NCI-H345 (cell line): ENCODE measurements at places on chromosomes 3 and 15.

GRCh38 chr3:117751651-117752050 lies 1042.1 kb downstream of the TUSC7 start:
- no peak for DNase-seq

DNA sequence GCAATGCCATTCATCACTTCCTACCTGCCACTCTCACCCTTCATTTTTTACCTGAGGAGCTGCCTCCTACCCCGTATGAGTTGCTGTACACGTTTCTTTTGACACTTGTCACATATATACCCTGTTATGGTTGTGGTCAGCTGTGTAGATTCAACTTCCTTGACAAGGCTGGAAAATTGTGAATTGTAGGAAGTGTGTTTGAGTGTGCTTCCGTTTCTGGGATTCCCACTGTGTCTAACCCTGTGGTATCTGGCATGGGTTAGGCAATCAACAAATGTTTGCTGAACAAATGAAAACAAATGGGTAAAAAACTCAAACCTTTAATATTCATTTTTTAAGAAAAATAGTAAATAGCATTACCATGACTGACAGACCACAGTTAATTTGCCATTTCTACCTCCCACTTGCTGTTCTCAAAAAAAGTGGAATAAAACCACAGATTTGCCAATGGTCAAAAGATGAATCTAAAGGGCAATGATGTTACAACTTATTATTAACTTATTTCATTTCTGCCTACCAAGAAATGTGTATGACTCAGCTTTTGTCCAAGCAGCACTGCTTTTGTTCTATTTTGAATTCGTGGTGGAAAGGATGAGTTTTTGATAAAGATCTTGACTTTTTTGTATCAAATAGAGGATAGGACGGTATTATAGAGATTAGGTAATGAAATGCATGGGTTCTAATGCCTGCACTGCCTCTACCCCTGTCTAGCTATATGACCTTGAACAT lies 404.6 kb downstream of the LPP start:
- no peak for DNase-seq

- no peak for DNase-seq
Observed at GRCh38 chr15:94000606-94001005, 230.8 kb upstream of the MCTP2 start.

GRCh38 chr15:93479715-93480114 lies 390.7 kb upstream of the RGMA start:
- no peak for DNase-seq

- no peak for DNase-seq
Observed at GRCh38 chr3:123353850-123354233, 95.0 kb downstream of the ADCY5 start.

GRCh38 chr3:105747060-105747541 lies 121.7 kb downstream of the CBLB start:
- DNase-seq, result no peak

DNA sequence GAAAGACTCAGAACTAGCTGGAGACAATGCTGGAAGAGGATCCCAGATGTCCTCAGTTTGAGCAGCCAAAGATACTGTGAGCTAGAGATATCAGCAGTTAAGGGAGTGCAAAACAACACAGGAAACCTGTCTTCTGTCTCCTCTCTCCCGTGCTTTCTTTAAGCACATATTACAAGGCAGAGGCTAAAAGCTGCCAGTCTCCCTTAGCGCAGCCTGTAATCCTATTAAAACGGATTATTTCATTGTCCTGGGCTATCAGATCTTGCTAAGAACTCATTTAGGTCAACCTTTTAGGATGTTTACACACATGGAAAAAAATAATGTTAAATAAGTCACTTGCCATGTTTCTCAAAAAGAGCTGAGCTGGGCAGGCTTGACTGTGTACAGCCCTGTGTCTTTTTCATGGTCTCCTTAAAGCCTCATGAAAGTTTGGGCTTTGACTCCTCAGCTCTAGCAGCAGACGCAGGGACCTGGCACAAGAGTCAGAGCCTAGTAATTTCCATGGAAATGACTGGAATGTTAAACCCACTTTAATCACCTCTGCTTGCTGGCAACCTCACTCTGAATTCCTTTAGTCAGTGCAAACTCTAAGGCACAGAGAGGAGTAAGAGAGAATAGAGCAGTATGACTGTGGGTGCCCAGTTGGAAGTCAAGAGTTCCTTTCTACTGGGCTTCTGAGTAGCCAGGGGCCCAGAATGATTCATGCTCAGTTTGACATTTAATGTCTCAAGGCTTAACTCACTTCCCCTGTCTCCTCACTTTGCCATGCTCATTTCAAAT lies 491.9 kb downstream of the NTRK3 start:
- DNase-seq, result no peak

GRCh38 chr3:142778541-142778940 lies 54.7 kb downstream of the TRPC1 start:
- DNase-seq, result no peak

DNA sequence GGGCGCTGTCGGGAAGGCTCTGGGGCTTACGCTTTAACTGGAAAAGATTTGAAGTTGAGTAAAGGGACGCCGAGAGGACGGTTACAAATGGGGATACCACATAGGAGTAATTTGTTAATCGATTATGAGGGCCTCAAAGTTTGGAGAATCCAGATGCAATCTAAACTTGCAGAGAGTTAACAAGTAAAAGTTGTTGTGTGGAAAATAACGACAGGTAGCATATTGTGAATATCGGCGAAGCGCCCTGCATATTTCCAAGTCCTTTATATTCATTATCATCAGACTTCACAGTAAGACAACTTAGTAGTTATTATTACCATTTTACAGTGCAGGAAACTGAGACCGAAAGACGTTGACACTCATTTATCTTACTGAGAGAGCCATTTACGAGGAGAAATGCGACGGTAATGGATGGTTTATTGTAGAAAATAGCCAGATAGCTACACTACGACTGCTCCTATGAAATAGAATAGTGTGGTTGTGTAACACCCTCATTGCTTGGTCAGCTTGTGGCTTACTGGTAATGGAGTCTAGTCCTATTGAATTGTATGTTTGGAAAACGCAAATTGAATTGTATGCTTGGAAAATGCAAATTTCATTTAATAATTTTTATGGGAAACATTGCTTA lies 700 bp downstream of the MKRN2 start:
- no peak for DNase-seq

GRCh38 chr3:196528639-196529233 lies 13.6 kb upstream of the SMCO1 start:
- DNase-seq, result peak; percentile 87

GRCh38 chr15:74182131-74182530 lies 8.6 kb downstream of the ISLR start:
- DNase-seq, result no peak

GRCh38 chr3:71858503-71859122 lies 73.7 kb upstream of the PROK2 start:
- DNase-seq, result no peak

DNA sequence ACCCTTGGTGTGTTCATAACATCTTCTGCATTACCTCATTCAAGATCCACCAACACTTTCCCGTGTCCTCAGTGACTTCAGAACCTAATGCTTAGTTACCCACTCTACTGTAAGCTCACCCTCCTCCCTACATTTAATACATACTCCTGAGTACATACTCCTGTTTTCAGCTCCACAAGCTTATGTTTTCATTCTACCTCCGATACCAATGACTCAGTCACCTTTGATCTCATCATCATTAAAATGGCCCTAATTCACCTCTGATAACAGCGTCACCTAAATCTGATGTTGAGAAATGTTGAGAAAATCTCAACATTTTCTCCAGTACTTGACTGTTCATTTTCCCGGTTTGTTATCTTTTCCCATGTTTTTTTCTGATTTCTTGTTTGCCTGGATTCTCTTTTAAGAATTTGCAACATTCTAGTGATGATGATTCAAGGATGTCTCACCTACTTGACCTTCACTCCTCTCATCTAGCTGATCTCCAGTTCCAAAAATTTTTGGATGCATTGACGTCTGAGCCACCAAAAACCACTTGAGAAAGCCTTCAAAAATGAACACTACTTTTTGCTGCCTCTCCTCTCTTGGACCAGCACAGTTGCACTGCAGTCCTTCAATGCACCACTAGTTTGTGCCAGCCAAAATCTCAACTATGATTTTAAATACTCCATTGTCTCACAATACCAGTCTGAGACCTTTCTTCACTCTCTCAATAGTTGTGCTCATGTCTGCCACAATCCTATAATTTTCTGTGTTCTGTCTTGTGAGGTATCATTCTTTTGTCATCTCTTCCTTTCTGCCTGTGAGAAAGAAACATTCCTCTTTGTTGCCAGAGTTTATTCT lies 220.7 kb upstream of the SEMA6D start:
- no peak for DNase-seq

DNA sequence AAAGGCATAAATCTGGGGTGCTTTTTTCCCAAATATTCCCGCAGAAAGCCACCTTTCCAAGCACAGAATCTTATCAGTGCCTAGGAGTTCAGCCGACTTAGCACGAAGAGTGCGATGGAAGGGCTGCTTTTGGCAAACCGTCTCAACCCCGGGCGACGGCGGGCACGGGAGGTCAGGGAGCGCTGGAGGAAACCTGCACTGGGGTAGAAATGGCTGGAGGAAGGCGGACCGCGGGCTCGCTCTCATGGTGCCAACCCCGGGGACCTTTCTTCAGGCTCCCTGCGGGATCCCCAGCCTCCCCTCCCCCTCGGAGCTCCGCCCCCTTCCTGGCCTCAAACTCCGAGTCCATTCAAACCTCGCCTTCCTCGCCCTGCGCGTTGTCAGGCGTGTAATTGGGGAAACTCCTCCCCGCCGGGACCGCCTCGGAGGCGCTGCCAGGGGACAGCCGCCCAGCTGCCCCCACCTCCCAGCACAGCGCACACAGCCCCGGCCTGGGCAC lies at the start of gene GABRG3:
Gene GABRG3, plus strand, starts transcription at position 470 of the 499 bp plus-strand sequence.
- peak; percentile 73 for DNase-seq

DNA sequence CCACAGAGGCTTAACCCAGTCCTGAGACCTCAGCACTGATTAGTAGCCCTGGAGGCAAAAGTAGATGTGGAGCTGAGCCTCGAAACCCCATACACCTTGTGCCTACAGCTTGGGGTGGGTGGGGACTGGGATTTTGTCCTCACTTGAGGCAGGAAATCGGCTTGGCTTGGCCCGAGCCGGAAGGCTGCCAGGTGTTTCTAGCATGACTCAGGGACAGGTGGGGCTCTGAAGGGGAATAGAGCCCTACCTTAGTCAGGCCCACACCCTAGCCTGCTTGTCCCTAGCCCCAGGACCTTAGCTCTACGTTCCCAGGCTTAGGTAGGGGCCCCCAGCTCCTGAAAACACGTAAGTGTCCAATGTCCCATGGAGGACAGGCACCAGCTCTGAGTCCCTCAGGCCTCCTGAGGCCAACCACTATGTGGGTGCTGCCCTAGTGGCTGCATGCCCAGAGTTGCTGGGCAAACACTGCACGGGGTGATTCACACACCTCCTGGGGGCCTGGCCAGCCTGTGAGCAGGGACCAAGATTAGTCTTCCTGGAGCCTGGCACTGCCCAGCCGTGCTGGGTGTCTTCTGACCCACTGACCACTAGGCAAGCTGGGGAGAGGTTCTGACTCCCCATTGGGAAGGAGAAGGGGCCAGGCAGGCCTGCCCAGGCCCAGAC lies 3.1 kb downstream of the MST1R start:
- DNase-seq, result no peak

GRCh38 chr3:11716573-11717290 lies 73.0 kb upstream of the VGLL4 start:
- no peak for DNase-seq

DNA sequence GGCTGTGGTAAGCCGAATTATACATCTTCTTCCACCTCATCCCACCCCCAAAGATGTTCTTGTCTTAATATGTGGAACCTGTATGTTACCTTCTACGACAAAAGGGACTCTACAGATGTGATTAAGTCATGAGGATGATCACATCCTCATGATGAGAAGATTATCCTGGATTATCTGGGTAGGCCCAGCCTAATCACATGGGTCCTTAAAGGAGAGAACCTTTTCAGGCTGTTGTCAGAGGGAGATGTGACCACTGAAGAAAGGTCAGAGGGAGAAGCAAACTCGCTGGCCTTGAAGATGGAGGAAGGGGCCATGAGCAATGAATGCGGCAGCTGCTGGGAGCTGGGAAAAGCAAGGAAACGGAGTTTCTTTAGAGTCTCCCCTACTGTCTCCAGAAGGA lies 12.9 kb upstream of the SCG3 start:
- no peak for DNase-seq

- DNase-seq, result no peak
Observed at GRCh38 chr15:60964527-60964926, 264.6 kb downstream of the RORA start.

- no peak for DNase-seq
Observed at GRCh38 chr3:7400360-7400759, 539.4 kb downstream of the GRM7 start.

DNA sequence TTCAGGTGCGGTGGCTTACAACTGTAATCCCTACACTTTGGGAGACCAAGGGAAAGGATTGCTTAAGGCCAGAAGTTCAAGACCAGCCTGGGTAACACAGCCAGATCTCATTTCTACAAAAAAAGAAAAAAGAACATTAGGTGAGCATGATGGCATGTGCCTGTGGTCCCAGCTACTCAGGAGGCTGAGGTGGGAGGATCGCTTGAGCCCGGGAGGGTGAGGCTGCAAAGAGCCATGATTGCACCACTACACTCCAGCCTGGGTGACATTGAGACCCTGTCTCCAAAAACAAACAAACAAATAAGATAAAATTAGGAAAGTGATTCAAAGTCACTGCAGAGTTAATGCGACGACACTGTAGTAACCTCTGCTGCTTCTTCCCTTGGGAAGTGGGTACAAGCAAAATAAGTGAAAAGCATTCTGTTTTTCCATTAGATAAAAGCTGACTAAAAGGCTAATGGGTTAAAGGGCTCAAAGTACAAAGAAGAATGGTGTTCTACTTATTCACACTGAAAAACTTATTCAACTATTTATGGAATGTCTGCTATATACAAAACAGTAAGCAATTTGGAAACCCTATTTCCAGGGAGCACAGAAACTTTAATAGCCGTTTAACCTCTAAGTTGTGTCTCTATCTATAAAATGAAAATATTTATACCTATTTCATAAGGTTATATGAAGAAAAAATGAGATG lies 8.0 kb upstream of the RPS27L start:
- no peak for DNase-seq

GRCh38 chr3:30673425-30674341 lies 67.3 kb downstream of the TGFBR2 start:
- DNase-seq, result no peak

DNA sequence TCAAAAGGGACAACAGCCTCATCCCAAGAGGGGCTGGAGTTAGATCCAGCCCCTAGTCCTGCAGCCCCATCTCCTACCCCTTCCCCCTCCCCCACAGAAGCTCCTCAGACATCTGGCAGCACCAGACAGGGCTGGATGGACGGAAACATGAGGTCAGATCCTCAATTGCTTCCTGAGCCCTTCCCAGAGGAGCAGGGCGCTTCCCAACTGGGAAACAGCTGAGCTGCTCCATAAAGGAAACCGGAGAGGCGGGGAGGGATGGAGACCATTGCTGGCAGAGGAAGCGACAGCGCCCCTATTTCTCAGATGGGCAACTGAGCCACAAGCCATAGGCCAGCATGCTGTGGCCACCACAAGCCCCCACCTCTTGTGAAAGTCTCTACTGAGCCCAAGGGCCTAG lies 18.3 kb upstream of the CYP11A1 start:
- DNase-seq, result no peak

DNA sequence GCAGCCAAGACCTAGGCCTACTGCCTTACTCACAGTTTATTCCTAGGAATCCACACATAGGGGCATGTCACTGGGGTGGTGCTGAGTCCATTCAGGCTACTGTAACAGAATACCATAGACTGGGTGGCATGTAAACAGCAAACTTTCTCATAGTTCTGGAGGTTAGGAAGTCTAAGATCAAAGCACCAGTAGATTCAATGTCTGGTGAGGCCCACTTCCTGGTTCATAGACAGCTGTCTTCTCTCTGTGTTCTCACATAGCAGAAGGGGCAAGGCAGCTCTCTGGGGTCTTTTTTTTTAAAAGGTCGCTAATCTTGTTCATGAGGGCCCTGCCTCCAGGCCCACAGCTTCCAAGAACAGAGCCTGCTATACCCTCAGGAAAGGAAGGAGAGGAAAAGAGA lies 113.9 kb upstream of the MANF start:
- DNase-seq, result no peak
